ENCODE measurements at places on chromosomes 4 and X. TPM values are rescaled to one million over a fixed set of nuclear protein-coding genes. Genes with fewer than 3 reads are reported as not detected.

DNA sequence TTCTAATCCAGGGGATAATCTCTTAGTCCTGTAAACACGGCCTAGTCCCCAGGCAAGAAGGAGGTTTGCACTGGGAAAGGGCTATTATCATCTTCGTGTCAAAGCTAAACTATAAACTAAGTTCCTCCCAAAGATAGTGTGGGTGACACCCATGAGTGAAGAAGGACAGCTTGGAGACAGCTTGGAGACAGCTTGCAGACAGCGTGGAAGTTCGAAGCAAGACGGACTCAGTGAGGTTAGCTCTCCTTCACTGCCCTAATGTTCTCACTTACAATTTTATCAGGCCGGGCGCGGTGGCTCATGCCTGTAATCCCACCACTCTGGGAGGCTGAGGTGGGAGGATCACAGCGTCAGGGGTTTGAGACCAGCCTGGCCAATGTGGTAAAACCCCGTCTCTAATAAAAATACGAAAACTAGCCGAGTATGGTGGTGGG is 19.2 kb upstream of the PLCXD1 start:
- peak; percentile 51 for DNase-seq

DNA sequence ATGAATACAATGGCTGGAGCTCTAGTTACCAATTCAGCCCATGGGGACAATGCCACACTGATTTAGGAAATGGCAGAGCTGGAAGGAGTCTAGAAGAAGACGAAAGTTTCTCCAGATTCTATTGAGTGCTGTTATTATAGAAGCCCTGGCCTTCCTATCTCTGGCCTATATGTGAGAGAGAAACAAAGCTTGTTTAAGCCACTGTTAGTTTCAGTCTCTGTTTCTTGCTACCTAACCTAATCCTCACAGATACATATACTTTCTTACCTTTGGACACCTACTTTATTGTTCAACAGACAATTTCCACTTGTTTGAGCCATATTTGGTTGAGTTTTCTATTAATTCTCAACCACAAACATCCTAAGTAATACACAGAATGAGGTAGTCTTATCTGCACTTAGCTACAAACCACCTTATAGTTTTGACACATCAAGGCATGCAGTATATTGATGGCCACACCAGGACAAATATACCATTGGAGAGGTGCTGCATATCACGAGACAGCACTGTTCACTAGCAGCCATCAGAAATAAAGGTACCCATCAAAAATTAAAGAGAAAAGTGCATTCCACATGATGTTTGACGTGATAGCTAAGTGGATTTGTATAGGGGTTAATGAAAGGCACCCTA is 190.2 kb downstream of the SMIM20 start:
- no peak for DNase-seq

DNA sequence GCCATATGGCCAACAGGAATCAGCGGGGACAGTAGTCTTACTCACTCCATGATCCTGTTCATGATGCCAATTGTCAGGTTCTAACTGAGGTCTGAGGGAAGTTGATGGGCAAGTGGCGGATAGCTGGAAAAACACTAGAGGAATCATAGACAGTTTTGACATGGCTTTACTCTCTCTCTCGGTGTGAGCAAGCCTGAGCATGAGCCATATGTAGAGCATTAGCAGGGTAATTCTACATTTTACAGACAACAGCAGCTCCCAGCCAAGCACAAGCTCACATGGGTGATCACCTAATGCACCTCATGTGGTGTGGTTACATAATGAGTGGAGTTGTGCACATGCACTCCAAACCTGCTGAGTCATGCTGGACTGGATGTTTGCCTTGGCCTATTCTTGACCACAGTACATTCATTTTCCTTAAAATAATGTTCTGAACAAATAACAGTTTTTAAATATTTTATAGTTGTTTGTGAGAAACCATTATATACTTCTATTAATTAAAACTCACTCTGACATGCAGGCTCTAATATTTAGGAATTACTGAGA is 429.2 kb downstream of the GPAT3 start:
- DNase-seq = no peak

DNA sequence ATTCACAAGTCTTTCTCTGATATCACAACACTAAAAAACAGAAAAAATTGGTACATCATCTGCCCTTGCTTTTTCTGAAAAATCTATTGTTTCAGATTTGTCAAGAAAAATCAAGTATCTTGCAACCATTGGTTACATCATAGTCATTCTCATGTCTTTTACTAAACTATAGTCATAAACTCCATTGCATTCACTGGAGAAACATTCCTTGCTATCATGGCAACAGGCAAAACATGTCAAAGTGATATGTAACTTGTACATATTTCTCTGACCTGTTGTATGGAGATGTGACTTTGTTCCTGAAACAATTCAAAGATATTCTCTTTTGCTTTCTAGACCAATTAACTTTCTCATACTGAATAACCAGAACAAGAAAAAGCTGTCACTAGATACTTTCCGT is 121.9 kb upstream of the ANK2 start:
- DNase-seq = peak; percentile 7

DNA sequence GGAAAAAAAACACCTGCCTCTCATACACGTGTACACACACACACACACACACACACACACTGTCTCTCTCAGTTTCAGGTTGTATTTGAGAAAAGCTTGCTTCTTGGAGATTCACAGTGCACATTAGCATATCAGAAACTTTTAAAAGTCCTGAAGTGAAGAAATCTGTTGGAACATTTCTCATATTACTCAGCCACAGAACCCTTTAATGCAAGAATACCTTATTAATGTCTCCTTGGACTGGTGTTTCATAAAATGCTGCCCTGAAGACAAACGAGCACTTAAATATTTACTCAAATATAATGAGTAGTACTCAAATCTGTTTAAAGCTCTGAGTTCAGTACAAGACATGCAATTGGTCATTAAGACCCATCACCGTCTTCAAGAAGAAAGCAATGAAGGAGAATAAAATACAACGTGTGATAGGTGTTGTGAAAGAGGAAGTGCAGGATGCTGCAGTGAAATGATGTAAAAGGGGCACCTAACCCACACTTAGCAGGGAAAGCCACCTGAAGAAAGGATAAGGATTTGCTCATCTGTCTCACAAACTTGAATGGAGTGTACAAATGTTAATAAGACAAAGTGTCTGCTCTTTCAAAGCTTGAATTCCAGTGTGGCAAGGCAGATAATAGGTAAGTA is 57.0 kb downstream of the DCLK2 start:
- DNase-seq = no peak

GRCh38 chr4:99723612-99724011 is 66.0 kb upstream of the C4orf54 start:
- DNase-seq = peak; percentile 67

DNA sequence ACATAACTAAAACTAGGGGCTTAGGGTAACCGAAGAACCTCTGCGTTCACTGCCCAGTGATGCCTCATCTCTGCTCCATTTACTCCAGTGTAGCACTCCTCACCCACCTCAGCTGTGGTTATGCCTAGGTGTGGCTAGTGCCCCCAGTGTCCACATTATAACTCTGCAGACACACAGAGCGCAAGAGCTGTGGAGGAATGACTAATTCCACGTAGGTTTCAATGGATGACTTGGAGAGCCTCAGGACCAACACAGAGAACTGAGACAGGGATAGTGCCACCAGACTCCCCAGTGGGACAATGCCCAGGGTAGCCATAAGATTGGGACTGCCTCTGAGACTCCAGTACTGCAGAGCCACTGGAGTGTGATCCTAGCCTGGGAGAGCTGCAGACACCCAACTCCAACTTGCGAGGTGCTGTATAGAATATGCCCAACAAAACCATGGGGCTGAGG is 542.4 kb upstream of the DIPK2B start:
- no peak for DNase-seq

DNA sequence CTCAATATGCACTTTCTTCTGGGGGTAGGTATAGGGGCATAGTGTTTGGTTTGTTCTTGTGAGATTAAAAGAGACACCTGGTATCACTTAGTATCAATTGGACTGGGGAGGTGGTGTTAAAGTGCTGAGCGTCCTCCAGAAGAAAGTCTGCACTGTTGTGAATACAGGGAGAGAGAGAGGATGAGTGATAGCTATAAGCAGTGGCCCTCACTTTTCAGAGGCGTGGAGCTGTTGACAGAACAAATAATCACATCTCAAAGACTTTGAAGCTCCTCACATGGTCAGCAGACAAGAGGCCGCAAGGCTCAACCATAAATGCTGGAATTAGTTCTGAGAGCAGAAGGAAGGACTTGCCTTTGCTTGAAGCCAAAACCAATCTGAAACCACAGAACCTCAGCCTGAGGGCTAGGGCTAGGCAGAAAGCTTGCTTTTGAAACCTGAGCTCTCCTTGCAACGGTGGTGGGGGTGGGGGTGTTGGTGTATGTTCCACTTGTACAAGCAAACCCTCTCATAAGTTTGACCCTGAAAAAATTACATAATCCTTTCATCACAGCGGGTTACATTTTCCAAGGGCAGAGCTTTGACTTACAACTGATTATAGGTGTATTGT is 123.2 kb upstream of the SCML1 start:
- DNase-seq = no peak

ARX gene
- polyA plus RNA-seq = 0.18 TPM

TMSB15B gene
- 27.4 TPM for polyA plus RNA-seq
